ENCODE measurements at places on chromosomes 7 and 10. TPM values are rescaled to one million over a fixed set of nuclear protein-coding genes. Genes with fewer than 3 reads are reported as not detected.

HOXA11 gene
- total RNA-seq, result not detected

GRCh38 chr10:15224948-15225347 is 56.5 kb upstream of the NMT2 start:
- DNase-seq, result no peak

- DNase-seq, result no peak
Observed at GRCh38 chr7:82701949-82702348, 258.4 kb upstream of the CACNA2D1 start.

GRCh38 chr7:122972056-122972455 is 23.4 kb downstream of the TAS2R16 start:
- no peak for DNase-seq

GRCh38 chr7:76220185-76221057 is 18.7 kb downstream of the SRRM3 start:
- DNase-seq, result no peak

DNA sequence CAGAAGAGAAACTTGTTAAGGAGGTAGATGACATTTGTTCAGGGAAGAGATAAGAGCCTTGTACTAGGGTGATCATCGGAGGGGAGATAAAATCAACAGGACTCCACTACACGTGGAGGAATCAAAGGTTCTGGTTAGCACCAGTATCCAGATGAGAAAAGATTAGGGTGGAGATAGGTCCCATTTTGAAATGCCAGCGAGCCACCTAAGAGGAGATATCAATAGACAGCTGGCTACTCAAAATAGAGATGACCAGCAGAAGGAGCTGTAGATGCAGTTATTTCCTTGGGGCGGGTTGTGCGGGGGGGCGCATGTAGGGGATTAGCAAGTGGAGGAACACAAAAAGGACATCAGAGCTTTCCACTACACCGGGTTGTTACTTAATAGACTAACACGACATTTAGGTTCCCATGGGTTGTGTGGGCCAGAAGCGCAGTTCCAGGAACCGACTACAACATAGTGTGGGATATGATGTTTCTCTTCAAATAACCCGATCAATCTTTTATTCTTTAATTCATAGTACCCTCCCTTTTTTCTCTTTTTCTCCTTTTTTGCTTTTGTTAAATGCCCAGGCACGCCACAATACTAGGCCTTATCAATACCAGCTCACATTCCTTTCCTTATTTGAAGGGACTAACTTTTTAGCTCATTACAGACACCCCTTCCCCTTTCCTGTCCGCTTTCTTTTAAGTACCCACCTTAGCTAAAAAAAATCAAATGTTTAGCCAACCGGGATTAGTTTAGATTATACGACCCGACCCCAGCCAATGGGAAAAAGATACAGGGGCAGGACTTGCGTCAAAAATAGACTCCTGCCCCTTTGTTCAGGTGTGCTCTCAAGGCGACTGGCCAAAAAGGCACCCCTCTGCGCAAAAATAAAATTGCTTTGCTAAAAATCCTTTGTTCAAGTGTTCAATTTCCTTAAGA is 2.0 kb upstream of the KIF11 start:
- DNase-seq, result no peak

- DNase-seq, result no peak
Observed at GRCh38 chr10:114795039-114795438, 26.5 kb upstream of the FHIP2A start.

Data from osteocyte (in vitro differentiated cells).